ENCODE measurements at places on chromosomes 1 and 21.

DNA sequence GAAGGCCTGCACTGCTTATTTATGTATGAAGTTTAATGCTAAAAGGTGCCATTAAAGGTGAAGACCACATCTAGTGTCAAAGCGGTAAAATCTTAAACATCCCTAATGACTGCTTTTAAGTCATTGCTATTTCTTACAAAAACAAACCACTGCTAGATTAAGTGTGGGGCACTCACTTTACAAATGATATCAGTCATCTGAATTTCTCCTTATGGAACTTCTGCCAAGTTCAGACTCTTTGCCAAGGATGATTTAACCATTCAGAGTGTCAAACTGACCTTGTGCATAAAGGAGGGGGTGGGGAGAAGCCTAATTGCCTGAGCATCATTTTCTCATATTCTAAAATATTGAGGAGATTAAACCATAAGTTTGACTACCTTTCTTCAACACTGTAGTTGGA lies 271.5 kb downstream of the TGFB2 start:
- H3K36me3 ChIP-seq, result no peaks in the 10 kb centered on the region
- H3K4me1 ChIP-seq, result peaks cover 5% of the 10 kb centered on the region
- no peak overlapping the region for H3K4me3 ChIP-seq
- DNase-seq, result no peak
- no peaks in the 10 kb centered on the region for H3K27me3 ChIP-seq

DNA sequence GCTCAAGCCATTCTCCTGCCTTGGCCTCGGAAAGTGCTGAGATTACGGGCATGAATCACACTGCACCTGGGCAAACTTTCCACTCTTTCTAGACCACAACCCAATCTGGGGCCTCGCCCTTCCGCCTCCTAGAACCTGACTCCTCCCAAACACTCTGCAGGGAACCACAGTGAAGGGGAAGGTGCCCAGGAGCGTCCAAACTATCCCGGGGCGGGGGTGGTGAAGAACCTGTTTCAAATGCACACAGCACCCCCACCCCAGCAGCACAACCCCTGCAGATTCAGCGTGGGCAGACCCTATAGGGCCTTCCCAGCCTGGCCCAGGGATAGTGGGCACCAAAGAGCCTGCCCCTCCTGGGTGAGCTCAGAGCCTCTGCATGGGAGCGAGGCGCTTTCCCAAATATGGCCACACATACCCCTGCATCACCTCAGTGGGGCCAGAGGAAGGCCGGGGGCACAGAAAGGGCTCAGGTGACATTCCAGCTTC lies 86.9 kb downstream of the STUM start:
- no peak overlapping the region for H3K27ac ChIP-seq
- peaks cover 19% of the 10 kb centered on the region for H3K36me3 ChIP-seq
- H3K4me3 ChIP-seq, result no peak overlapping the region
- DNase-seq, result peak; percentile 43

GRCh38 chr1:203346060-203346768 lies 4.7 kb downstream of the FMOD start:
- H3K36me3 ChIP-seq, result no peaks in the 10 kb centered on the region
- no peak overlapping the region for H3K27ac ChIP-seq
- peaks cover 5% of the 10 kb centered on the region for H3K4me1 ChIP-seq
- peaks cover 9% of the 10 kb centered on the region for H3K27me3 ChIP-seq
- no peak overlapping the region for H3K4me3 ChIP-seq

DNA sequence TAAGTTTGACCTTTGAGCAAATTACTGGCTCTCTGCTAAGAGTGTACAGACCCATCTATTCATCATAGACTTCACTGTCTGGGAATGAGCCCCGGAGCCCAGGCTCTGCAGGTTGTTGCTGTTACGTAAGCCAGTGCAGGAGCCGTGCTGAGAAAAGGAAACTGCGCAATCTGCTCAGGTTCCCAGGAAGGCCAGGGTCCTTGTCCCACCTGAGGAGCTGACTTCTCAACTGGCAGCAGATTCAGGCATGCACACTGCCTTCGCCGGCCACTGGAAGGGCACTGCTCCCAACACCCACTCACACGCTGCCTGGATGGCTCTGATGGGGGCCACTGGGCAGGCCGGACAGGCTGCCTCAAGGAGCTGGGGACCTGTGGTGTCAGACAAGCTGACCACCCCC lies 19.5 kb downstream of the RCAN1 start:
- H3K4me1 ChIP-seq, result peaks cover 9% of the 10 kb centered on the region
- no peaks in the 10 kb centered on the region for H3K27me3 ChIP-seq
- H3K36me3 ChIP-seq, result no peaks in the 10 kb centered on the region
- no peak overlapping the region for H3K4me3 ChIP-seq
- DNase-seq, result no peak
- H3K27ac ChIP-seq, result no peak overlapping the region

GRCh38 chr1:162822391-162823200 lies 32.1 kb downstream of the HSD17B7 start:
- peaks cover 14% of the 10 kb centered on the region for H3K27me3 ChIP-seq
- H3K4me1 ChIP-seq, result peaks cover 8% of the 10 kb centered on the region
- no peak overlapping the region for H3K27ac ChIP-seq

- H3K36me3 ChIP-seq, result peaks cover 4% of the 10 kb centered on the region
- H3K4me3 ChIP-seq, result no peak overlapping the region
- no peaks in the 10 kb centered on the region for H3K4me1 ChIP-seq
- no peak for DNase-seq
- H3K27ac ChIP-seq, result no peak overlapping the region
Observed at GRCh38 chr1:213192026-213192425, 141.0 kb downstream of the RPS6KC1 start.

- peaks cover 2% of the 10 kb centered on the region for H3K4me1 ChIP-seq
- H3K36me3 ChIP-seq, result no peaks in the 10 kb centered on the region
- H3K27ac ChIP-seq, result no peak overlapping the region
- peak; percentile 84 for DNase-seq
- no peak overlapping the region for H3K4me3 ChIP-seq
Observed at GRCh38 chr1:37391211-37392011, 83.0 kb upstream of the ZC3H12A start.

DNA sequence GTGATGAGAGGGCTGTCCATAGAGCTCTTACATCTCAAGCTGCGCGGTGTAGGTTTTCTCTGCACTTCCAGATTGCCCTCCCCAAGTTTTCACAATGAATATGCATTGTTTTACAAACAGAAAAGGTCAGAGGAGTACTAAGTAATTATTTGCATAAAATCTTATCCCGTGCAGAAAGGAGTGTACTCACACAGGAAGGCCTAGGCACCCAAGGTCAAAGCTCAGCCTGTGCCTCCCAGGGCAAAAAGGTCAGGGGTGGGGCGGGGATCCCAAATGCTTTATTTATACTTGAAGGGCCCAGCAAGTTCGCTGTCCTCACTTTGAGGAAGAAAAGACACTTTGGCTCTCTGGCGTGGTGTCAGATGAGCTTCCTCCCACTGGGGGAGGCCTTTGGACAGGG lies 10.3 kb upstream of the KCNE1 start:
- no peak overlapping the region for H3K27ac ChIP-seq
- H3K36me3 ChIP-seq, result no peaks in the 10 kb centered on the region
- H3K27me3 ChIP-seq, result no peaks in the 10 kb centered on the region
- H3K4me1 ChIP-seq, result peaks cover 15% of the 10 kb centered on the region

DNA sequence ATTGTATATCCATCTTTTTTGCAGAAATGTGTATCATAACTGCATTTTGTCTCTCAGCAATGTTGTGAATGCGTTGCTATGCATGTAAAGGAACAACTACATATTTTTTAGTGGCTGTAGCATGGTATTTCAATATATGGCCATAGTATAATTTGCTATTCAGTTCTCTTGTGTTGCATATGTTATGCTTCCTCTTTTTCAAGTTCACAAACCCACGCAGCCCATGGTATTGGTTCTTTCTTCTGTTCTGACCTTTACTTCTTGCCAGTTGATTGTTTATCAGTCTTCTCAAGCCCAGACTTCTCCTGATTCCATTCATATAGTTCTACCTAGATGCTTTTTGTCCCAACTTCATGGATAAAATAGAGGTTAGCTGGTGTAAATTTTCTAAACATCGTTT lies 6.1 kb downstream of the SLC22A15 start:
- no peak for DNase-seq
- no peaks in the 10 kb centered on the region for H3K27me3 ChIP-seq
- no peak overlapping the region for H3K4me3 ChIP-seq
- H3K4me1 ChIP-seq, result peaks cover 16% of the 10 kb centered on the region
- H3K27ac ChIP-seq, result no peak overlapping the region
- peaks cover 19% of the 10 kb centered on the region for H3K36me3 ChIP-seq

- no peak overlapping the region for H3K27ac ChIP-seq
- H3K4me1 ChIP-seq, result no peaks in the 10 kb centered on the region
- H3K4me3 ChIP-seq, result no peak overlapping the region
- no peaks in the 10 kb centered on the region for H3K36me3 ChIP-seq
- H3K27me3 ChIP-seq, result peaks cover 12% of the 10 kb centered on the region
Observed at GRCh38 chr1:55718758-55719671, 503.9 kb upstream of the USP24 start.

DNA sequence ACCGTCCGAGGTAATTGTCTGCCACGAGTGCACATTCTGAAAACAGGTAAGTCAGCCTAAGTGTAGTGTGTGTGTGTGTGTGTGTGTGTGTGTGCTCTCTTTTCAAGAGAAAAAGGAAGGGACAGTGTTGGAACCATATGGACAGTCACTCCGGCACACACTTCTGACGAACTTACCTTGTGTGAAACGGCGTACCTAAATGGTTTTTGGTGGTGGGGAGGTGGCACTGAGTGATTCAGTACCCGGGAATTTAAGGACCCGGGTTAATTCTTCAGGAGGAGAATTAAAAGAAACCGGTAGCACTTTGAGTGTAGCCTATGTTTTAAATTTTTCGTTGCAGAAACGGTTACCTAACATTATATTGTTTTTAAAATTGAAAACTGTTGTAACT lies 286 bp downstream of the ODR4 start:
- H3K36me3 ChIP-seq, result peaks cover 53% of the 10 kb centered on the region
- no peaks in the 10 kb centered on the region for H3K4me1 ChIP-seq
- DNase-seq, result no peak
- no peaks in the 10 kb centered on the region for H3K27me3 ChIP-seq

GRCh38 chr1:218459878-218460711 lies 115.0 kb downstream of the TGFB2 start:
- peak; percentile 80 for DNase-seq
- peak overlapping the region; percentile 94 for H3K27ac ChIP-seq
- peaks cover 5% of the 10 kb centered on the region for H3K4me1 ChIP-seq
- H3K27me3 ChIP-seq, result no peaks in the 10 kb centered on the region
- no peaks in the 10 kb centered on the region for H3K36me3 ChIP-seq

DNA sequence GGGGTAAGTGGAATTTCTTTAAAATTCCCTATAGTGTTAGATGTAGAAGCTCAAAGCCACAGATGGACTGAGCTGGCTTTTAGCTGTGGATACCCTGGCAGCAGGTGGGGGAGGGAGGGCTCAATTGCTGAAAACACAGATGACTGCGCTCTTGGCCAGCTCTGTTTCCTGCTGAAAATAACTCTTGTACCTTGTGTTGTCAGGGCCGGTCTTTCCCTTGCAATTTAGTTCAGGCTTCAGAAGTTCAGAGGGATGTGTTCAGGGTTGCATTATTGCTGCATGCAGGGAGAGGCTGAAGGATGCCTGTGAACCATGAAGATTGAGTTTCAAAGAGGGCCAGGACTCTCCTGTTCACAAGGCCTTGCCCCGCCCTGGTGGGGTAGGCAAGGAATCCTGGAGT lies 58.1 kb upstream of the GCLM start:
- H3K36me3 ChIP-seq, result no peaks in the 10 kb centered on the region
- no peak overlapping the region for H3K27ac ChIP-seq
- no peaks in the 10 kb centered on the region for H3K4me1 ChIP-seq
- no peaks in the 10 kb centered on the region for H3K27me3 ChIP-seq
- DNase-seq, result no peak
- no peak overlapping the region for H3K4me3 ChIP-seq

- no peak for DNase-seq
- H3K4me3 ChIP-seq, result no peak overlapping the region
- H3K27ac ChIP-seq, result peak overlapping the region; percentile 26
Observed at GRCh38 chr1:7501084-7501491, 270.0 kb upstream of the VAMP3 start.

GRCh38 chr1:210369425-210369824 lies 40.7 kb downstream of the HHAT start:
- no peak overlapping the region for H3K27ac ChIP-seq
- no peaks in the 10 kb centered on the region for H3K36me3 ChIP-seq
- peak; percentile 87 for DNase-seq
- no peak overlapping the region for H3K4me3 ChIP-seq
- H3K4me1 ChIP-seq, result no peaks in the 10 kb centered on the region

- no peak for DNase-seq
- H3K4me3 ChIP-seq, result no peak overlapping the region
- no peaks in the 10 kb centered on the region for H3K4me1 ChIP-seq
- H3K36me3 ChIP-seq, result peaks cover 11% of the 10 kb centered on the region
- no peak overlapping the region for H3K27ac ChIP-seq
- no peaks in the 10 kb centered on the region for H3K27me3 ChIP-seq
Observed at GRCh38 chr1:203058676-203058935, 27.2 kb downstream of the MYOG start.

- no peak overlapping the region for H3K4me3 ChIP-seq
- H3K36me3 ChIP-seq, result no peaks in the 10 kb centered on the region
- no peak overlapping the region for H3K27ac ChIP-seq
- H3K4me1 ChIP-seq, result peaks cover 4% of the 10 kb centered on the region
Observed at GRCh38 chr1:238653693-238654321, 732.6 kb upstream of the CHRM3 start.

DNA sequence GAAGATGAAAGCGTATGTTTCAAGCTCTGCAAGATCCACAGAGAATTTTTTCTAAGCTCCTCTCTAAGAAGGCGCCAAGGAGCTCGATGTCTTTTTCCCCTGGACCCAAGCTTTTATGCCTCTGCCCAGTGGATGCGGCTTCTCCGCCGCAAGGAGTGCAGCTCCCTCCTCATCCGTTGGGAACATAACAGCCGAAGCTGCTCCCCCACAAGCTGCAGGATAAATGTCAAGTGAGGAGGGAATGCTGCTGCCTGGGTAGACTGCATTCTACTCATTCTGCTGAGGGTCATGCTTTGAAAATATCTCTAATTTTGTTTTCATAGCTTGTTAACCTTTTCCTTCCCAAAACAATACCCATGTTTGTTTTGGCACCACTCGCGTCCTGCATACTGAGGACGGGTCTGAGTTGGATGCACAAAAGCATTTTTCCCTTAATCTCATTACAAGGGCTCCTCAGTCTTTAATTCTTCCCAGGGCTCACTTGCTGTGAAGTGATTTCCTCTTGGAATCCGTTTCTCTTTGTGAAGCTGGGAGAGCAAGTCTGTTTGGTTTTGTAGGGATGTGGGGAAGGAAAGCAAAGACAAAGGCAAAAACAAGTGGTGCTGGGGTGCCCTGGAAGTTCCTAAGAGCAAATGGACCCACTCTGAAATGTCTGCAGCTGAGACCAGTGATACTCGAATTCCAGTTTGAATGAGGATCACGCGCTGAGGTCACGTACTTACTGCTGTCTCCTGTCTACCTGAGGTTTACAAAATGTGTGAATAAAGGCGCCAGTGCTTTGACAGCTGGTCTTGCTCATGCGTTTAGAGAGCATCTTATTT lies 134.0 kb upstream of the IRF2BP2 start:
- H3K27ac ChIP-seq, result peak overlapping the region; percentile 55
- no peaks in the 10 kb centered on the region for H3K36me3 ChIP-seq
- peaks cover 14% of the 10 kb centered on the region for H3K4me1 ChIP-seq

GRCh38 chr21:21003701-21004100 lies 5.5 kb downstream of the NCAM2 start:
- no peak overlapping the region for H3K4me3 ChIP-seq
- H3K36me3 ChIP-seq, result no peaks in the 10 kb centered on the region

GRCh38 chr21:29647353-29647781 lies 292.4 kb downstream of the GRIK1 start:
- H3K36me3 ChIP-seq, result no peaks in the 10 kb centered on the region
- no peaks in the 10 kb centered on the region for H3K27me3 ChIP-seq
- no peak overlapping the region for H3K27ac ChIP-seq
- H3K4me3 ChIP-seq, result no peak overlapping the region
- DNase-seq, result no peak

GRCh38 chr1:54376430-54377039 lies 29.7 kb downstream of the SSBP3 start:
- H3K27me3 ChIP-seq, result no peaks in the 10 kb centered on the region
- H3K27ac ChIP-seq, result peak overlapping the region; percentile 62
- peaks cover 70% of the 10 kb centered on the region for H3K4me1 ChIP-seq
- H3K4me3 ChIP-seq, result peak overlapping the region; percentile 39
